ENCODE measurements at places on chromosomes 7 and 10. TPM values are rescaled to one million over a fixed set of nuclear protein-coding genes. Genes with fewer than 3 reads are reported as not detected.

NYAP1 gene
- 0.13 TPM for total RNA-seq

ZNF398 gene
- total RNA-seq, result 12.1 TPM

AGR3 gene
- not detected for total RNA-seq

GFRA1 gene
- total RNA-seq, result not detected

WDR11 gene
- total RNA-seq, result 41.5 TPM

TMEM176A gene
- not detected for total RNA-seq

SLC18A2 gene
- not detected for total RNA-seq

EBF3 gene
- total RNA-seq, result not detected

TUBB8 gene
- not detected for total RNA-seq

EFCAB10 gene
- total RNA-seq, result not detected

FAM25G gene
- not detected for total RNA-seq

RAPGEF5 gene
- 0.93 TPM for total RNA-seq

NEUROG3 gene
- total RNA-seq, result not detected

CHST15 gene
- total RNA-seq, result 0.20 TPM

ENKUR gene
- not detected for total RNA-seq

STEAP4 gene
- total RNA-seq, result not detected

CPN1 gene
- total RNA-seq, result not detected

CDH23 gene
- 1.3 TPM for total RNA-seq

TBXAS1 gene
- total RNA-seq, result 27.4 TPM

DNA sequence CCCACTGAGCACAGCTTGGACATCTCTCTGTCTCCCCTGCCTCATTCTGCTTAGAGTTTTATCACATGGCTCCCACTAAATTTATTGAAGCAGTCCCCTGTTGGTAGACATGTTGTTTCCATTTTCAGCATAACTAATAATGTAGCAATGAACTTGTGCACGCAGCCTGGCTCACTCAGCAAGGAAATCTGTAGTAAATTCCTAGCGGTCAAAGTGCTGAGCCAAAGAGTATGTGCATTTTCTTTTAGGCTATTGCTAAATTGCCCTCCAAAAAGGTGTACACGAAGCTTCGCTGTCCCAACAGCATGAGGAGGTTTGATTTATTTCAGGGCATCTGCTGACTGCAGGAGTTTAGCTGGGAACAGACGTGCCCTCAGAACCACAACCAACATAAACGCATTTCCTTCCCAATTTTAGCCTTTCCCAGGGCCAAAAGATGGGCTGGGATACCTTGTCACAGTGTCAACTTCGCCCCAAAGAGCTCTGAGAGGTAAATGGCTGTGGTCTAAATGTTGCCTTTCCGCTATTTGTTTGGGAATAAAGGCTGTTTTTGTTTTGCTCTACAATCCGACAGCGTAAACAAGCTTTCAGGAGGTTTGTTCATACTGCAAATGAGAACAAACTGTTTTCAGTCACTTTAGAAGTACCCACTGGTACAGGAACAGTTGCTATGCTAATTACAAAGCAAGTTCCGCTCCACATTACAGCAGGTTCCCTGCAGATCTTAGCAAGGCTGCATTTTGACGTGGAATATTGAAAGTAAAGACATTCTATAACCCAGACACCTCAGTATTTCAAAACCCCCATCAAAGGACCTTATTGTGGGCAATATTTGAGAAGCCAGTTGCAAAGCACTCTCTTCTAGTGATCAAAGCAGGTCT is 16.8 kb downstream of the VSIR start:
- DNase-seq, result no peak

GRCh38 chr7:104206841-104207240 is 972 bp downstream of the ORC5 start:
- DNase-seq, result no peak

DNA sequence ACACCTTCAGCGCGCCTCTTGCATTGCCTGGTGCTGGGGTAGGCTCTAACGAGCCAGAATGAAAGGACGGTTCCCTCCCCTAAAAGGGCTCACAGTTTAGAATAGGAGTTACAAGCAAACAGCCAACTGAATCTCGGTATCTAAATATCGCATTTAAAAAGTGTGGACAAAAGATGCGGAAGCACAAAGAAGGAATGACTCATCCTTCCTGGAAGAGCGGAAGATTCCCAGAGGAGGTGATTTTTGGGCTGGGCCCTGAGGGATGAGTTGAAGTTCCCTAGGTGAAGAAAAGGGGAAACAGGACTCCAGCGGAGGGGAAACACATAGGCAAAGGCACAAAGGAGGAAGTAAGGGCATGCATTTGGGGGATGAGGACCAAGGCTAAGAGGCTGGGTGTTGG is 29.9 kb downstream of the SRRM3 start:
- no peak for DNase-seq

GRCh38 chr7:100358027-100358856 is at the start of gene PILRB:
Gene PILRB (plus strand): TSS chr7:100358117. CDS start chr7:100358303, 186 bp downstream.
- no peak for DNase-seq

- DNase-seq, result no peak
Measured at GRCh38 chr7:44093102-44093641, 10.8 kb upstream of the POLM start.

- no peak for DNase-seq
Measured at GRCh38 chr10:52818019-52818418, 45.4 kb upstream of the MBL2 start.

GRCh38 chr10:126731610-126731990 is 61.1 kb upstream of the C10orf90 start:
- no peak for DNase-seq

GRCh38 chr7:17405786-17406185 is 107.3 kb downstream of the AHR start:
- DNase-seq, result no peak

GRCh38 chr7:31341141-31341540 is 615 bp upstream of the NEUROD6 start:
- DNase-seq, result no peak

- DNase-seq, result peak; percentile 24
Measured at GRCh38 chr10:118958984-118959925, 70.3 kb upstream of the NANOS1 start.

DNA sequence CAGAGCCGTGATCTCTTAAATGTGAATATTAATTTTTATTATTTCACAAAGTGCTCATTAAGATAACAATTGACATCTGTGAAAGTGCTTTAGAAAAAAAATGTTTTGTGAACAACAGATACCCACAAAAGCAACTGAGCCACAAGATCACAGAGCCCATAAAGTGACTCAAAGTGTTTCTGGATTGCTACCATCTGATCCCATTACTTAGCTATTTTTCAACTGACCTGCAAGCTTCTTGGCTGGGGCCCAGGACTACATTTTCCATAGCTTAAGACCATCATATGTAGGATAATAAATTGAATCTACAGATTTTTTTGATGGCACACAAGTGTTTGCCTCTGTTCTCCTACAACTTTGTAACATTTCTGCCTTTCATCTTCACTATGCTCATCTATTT is 674.4 kb downstream of the PHTF2 start:
- no peak for DNase-seq

GRCh38 chr7:50634378-50634777 is 69.2 kb upstream of the DDC start:
- no peak for DNase-seq

GRCh38 chr7:1324028-1324900 is 91.6 kb downstream of the UNCX start:
- no peak for DNase-seq

GRCh38 chr7:31705377-31705776 is 18.4 kb downstream of the PPP1R17 start:
- DNase-seq, result no peak

DNA sequence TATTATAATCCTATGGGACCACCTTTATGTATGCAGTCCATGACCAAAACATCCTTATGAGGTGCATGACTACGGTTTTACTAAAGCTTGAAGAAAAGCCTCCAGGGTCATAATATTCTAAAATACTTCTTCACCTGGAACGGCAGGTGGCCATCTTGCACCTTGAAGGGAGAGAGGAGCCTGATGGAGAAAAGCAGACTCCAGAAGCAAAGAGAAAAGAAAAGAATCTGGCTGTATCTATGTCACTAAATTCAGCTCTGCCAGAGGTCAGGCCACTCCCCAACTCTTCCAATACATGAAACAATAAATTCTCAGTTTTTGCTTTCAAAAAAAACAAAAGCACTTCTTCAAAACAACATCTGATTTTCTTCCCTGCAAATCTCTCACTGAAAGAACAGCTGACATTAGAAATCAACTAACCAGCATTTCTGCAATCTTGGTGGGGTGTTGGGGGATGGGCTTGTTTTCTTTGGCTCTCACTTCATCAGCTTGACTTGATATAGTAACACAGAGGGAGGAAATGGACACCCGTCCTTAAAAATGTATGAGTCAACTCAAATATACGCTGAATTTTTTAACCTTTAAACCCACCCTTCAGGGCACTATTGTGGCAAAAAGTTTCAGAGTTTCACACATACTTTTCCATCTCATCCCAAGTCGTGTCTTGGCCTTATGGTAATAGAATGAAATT is 21.7 kb downstream of the HIBADH start:
- no peak for DNase-seq

DNA sequence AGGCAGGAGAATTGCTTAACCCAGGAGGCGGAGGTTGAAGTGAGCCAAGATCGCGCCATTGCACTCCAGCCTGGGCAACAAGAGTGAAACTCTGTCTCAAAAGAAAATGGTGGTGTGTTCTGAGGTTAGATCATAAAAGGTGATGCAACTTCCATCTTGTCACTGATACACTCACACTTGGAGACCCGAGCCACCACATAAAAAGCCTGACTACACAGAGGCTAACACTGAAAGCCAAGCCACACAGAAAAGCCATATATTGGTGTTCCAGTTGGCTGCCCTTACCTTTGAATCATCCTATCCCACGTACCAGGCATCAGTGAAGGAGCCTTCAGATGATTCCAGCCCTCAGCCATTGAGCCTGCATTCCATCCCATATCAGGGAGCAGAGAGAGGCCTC is 4.0 kb downstream of the MORN4 start:
- no peak for DNase-seq

- no peak for DNase-seq
Measured at GRCh38 chr10:107971973-107972372, 807.5 kb upstream of the SORCS1 start.

DNA sequence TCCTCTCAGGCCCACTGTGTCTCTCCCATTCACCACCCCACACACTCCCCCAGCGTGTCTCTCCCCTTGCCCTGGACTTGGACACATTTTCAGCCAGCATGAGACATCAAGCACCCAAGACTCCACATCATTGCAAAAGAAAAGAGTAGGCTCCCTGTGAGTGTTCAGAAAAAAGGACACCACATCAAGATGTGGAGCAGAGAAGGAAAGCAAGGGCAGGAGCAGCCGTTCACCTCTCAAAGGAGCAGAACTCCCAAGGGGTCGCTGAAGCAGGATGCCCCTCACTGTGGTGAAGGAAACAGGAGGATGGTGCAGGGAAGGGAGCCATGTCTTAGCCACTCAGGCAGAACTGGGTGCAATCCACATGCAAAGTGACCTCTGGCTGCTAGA is 89.9 kb upstream of the MACROH2A2 start:
- no peak for DNase-seq

DNA sequence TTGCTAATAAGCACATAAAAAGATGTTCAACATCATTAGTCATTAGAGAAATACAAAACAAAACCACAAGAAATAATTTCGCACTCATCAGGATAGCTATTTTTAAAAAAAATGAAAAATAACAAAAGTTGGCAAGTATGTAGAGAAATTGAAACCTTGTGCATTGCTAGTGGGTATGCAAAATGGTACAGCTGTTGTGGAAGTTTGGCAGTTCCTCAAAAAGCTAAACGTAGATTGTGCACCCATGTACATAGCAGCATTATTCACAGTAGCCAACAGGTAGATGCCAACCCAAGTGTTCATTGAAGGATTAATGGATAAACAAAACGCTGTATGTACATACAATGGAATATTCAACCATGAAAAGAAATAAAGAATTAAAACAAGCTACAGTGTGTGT is 35.3 kb upstream of the STARD3NL start:
- no peak for DNase-seq

DNA sequence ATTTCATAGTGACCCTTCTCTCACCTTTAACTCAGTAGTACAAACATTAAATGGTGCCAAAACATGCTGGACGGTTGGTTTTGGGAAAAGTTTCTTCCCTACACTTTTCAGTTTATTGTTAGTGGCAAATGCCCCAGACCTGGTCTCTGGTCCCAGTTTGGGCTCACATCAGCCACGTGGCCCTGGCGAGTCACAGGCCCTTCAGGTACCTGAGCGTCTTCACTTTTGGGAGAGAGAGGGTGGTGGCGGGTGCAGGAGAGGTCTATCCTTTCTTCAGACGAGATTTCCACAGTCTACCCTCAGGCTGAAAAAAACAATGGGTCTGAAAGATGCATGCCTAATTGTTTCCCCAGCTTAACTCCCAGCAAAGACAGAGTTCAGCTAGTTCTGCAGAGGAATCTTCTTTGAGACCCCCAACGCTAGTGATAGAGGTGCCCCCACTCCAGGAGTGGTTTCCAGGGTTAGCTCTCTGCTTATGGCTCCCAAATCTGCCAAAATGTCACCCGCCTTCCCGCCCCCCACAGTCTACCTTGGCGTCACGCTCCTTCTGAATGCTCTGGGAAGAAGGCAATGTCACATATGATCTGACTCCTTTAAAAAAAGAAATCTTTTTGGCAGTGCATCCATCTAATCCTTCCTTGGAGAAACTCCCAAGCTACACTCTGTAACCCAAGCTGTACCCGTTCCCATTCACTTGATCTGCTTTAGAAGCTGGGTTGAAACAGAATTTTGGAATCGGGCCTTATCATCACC is 384.8 kb upstream of the FOXK1 start:
- DNase-seq, result no peak

DNA sequence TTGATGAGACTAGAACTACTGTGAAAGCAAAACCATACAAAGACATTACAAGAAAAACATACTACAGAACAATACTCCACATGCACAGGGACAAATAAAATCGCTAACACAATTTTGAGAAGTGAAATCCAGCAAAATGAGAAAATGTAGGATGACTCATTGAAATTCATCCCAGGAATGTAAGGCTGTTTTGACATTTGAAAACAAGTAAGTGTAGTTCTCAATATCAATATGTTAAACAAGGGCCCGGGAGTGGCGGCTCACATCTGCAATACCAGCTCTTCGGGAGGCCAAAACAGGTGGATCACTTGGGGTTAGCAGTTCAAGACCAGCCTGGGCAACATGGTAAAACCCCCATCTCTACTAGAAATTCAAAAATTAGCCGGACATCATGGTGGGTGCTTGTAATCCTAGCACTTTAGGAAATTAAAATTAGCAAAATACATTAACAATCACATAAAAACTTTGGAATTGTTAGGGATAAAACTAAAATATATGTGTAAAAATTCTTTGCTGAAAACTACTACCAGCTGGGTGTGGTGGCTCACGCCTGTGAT is 113.7 kb upstream of the ADARB2 start:
- DNase-seq, result no peak

DNA sequence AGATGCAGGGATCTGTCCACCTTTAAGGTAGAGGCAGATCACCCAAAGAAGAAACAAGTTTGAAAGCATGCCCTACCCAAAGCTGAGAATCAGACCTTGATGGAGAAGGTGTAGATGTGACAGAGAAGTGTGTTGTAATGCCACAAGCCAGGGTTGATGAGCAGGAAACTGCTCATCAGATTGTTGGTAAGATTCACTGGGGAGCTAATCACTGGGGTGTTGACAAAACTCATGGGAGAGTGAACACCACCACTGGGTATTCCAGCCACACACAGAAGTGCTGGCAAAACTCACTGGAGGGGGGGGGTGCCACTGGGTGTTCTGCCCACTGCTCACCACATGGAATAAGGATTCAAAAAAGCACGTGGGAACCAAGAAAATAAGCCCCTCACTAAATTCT is 95.2 kb downstream of the IQUB start:
- no peak for DNase-seq
